A549 treated with RU486 at 1 μM for 4 hours (cell line): ENCODE measurements at places on chromosomes 2 and 18. TPM values are rescaled to one million over a fixed set of nuclear protein-coding genes. Genes with fewer than 3 reads are reported as not detected.

Gene LIMS3
- not detected in 5 replicates for total RNA-seq

Gene PDK1
- total RNA-seq, result 2.3 to 4.7 TPM (median 4.2 TPM) in 5 replicates

Gene SCN9A
- total RNA-seq, result 2.5 to 5.7 TPM (median 5.2 TPM) in 5 replicates

Gene ASPRV1
- 0.17 to 0.29 TPM (median 0.23 TPM) in 5 replicates for total RNA-seq

Gene GALNT14
- total RNA-seq, result 44.2 to 55.1 TPM (median 48.9 TPM) in 5 replicates

Gene C2orf92
- 0.37 to 1.1 TPM (median 0.47 TPM) in 5 replicates for total RNA-seq

Gene TBC1D8
- total RNA-seq, result 39.5 to 53.8 TPM (median 50.6 TPM) in 5 replicates

Gene DQX1
- total RNA-seq, result 0.06 to 0.23 TPM (median 0.15 TPM) in 3 of 5 replicates, not detected in the others

Gene SCG2
- 0.82 to 1.5 TPM (median 1.2 TPM) in 5 replicates for total RNA-seq
